ENCODE measurements at places on chromosomes 3 and 15.
A peak's percentile ranks its signal among the peaks of the same experiment; 100 is the strongest.

DNA sequence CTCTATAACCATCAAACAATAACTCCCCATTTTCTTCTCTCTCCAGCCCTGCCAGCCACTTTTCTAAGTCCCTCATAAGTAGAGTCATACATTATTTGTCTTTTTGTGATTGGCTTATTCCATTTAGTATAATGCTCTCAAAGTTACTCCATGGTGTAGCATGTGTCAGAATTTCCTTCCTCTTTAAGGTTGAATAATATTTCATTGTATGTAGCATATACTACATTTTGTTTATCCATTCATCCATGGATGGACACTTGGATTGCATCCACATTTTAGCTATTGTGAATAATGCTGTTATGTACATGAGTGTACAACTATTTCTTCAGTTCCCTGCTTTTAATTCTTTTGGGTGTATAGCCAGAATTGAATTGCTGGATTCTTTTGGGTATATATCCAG lies 138.4 kb downstream of the ATG7 start:
- DNase-seq = no peak

DNA sequence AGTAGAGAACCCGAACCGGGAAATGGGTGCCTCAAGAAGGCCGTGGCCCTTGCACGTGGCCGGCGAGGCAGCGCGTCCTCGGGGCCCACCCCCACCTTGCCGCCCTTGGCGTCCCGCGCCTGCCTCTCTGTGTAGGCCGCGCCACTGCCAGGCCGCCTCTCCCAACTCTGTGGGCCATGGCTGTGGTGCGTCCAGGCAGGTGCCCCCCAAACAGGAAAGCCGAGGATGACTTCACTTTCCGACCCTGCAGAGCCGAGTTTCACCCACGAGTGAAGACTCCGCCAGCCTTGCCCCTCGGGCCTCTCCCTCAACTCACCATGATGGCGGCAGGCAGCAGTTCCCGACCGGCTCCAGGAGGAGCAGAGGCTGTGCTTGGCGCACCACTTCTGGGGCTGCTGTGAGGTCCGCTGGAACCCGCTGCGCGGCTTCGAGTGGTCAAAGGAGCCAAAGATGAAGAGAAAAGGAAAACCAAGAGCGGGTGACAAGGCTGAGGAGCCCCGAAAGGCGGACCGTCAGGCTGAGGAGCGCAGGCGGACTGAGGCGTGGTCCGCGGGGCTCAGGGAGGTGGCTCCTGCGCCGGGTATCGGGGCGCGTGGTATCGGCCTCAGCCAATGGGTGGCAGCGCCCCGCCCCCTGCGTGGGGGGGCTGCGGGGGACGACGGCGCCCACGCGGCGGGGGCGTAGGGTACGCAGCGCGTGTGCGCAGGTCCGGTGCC lies at the start of gene DAZL:
DAZL (minus strand) TSS at position 537 of the 716 bp plus-strand sequence; CDS start at position 319, 218 bp downstream.
- DNase-seq = no peak

DNA sequence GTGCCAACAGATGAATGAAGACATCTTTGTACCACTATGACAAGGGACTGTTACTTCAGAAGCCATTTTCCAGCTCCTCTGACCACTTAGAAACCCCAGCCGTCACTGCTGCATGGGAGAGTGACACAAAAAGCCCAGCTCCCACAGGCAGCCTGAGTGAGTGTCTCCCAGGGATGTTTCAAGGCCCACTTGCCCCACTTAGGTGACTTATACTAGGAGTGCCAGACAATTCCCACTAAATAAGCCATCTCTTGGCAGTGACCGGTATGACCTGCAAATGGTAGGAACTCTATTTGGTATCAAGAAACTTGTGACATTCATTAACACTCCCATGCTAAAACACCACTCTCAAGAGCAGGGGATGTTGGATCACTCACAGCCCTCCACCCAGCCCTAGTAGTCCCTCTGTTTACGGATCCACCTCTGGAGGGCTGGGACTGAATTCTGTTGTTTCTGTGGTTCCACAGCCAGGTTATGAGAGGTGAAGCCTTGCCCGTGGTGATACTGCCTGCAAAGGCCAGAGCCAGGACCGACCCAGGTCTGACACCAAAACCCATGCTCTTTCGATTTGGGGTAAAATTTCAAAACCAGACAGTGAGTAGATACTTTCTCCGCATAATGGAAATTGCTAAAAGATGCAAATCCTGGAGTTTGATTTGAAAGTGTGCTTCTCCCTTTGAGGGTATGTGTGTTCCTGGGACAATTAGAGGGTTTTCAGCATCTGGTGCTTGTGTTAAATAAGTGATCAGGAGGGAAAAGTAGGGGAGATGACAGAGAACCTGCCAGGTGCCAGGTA lies 14.5 kb downstream of the RBP1 start:
- no peak for DNase-seq

DNA sequence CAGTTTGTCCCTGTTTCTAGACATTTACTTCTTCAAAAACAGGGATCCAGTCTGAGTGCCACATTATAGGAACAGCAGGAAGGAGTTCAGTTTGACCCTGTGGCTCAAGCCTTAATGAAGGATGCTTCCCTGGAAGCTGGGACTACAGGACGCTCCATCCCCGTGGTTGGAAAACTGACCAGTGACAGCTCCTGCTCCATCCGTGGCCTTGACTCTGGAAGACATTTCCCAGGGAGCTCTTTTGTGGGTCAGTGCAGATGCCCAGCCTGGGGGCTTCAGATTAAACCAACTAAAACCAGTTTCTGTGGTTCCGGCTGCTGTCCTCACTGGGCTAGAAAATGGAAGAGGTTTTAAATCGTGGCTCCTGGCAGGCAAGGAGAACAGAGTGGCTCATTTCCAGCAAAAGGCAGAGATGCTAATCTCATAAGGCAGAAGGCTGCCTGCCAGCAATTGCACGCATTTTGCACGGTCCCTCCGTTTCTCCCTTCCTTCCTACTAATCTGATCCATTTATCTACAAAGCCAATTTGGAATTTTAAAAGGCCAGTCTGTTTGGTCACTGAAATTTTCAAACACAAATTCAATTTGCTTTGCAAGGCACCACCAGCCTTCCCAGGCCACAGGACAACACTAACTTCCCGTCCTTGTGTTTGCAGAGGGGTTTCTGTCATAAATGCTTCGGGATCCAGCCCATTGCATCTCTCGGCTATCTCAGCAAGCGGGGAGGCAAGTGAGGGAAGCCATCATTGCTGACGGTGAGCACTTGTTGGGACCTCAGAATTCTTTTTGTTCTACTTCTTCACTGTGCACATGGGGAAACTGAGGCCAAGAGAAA lies 6.2 kb upstream of the SSUH2 start:
- no peak for DNase-seq

DNA sequence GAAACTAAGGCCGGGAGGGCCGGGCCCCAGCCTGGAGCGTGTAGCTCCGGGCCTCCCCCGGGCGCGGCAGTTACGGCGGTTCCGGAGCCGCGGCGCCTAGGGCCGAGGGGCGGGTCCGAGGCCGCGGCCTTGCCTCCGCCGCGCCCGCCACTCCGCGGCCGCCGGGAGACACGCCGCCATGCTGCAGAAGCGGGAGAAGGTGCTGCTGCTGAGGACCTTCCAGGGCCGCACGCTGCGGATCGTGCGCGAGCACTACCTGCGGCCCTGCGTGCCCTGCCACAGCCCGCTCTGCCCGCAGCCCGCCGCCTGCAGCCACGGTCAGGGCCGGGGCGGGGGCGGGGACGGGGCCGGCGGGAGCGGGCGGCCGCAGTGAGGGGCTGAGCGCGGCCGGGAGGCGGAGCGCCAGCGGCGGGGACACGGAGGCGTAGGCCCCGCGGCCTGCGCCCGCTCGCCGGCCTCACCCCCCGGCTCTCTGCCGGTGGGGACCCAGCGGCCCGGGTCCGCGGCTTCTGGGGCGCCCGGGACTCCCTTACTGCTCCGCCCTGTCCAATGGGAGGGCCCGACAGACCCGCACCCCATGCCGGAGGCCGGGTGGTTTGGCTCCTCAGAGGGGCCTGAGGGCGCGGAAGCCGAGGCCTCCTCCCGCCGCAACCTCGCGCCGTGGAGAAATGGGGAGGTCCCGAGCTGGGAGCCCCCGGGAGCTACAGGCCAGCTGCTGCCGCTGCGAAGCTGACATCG lies at the start of gene DIS3L:
DIS3L (plus strand) TSS at position 150 of the 738 bp plus-strand sequence; CDS start at position 179, 29 bp downstream.
- DNase-seq = peak; percentile 69

DNA sequence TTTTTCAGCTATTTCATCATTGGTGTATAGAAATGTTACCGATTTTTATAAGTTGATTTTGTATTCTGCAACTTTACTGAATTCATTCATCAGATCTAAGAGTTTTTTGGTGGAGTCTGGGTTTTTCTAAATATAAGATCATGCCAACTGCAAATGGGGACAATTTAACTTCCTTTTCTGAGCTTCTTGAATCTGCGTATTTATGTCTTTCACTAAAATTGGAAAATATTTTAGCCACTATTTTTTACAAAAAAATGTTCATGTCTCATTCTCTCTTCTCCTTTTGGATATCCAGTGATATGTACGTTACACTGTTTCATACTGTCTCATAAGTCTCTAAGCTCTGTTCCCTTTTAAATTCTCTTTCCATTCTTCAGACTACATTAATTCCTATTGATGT lies 123.8 kb downstream of the ISL2 start:
- no peak for DNase-seq

DNA sequence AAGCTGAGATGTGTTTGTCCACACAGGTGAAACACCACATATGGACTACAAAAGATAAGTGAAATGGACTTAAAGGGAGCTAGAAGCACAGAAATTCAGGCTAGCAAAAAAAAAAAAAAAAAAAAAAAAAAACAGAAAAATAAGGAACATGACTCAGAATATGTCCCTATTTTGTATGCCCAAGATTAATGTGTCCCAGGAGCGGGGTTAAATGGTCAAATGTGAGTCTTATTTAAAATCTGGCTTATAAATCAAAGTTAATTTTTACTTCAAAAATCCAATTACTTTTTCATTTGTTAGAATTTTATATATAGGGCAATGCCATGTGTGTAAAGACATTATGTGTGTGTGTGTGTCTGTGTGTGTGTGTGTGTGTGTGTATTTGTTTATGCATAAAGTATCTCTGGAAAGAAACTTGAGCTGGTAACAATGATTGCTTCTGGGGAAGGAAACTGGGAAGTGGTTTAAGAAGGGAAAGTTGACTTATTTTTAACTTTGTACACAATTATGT lies 986.5 kb downstream of the ROBO2 start:
- DNase-seq = no peak

DNA sequence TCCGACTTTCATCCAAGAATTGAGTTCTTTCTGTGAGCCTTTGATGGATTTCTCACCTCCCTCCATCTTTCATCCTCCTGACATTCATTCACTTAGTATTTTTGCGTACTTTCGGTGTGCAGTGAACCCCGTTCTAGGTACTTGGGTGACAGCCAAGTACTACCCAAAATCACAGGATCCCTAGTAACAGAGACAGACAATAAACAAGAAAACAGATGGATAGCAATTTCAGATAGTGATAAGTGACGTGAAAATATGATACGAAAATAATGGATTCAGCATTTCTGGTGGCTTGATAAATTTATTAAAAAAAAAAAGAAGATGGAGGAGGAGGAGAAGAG lies 264 bp upstream of the CMTM6 start:
- no peak for DNase-seq

DNA sequence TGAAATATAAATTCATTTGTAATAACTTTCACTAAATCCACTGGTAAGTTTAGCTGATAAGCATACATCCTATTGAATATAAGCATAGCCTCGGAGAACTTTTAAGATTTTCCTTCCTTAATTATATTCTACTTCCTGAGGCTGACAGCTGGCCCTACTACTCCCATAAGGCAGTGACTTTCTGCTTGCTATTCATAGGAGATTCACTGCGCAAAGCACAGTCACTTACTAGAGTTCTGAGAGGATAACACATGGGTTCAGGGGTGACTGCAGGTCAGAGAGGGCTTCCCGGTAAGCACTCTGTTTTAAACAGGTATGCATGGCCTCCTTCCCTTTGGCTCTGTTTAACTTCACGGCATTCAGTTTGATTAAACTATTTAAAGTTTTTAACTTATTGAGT lies 75.8 kb downstream of the FAIM start:
- no peak for DNase-seq

DNA sequence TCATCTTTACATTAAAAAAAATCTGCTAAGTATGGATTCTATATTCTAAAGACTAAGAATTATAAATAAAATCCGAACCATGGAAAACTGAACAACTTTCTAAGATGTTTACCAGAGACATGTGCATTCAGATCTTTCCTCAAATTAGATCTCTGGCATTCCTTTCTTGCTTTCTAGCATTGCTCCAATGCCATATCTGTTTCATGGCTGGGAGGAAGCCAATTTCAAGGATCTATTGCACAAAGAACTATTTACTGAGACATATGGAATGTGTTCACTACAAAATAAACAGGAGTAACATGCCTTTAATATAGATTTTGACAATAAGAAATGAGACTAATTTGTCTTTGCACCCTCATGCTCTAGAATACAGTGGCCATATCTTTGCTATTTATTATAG lies 45.1 kb upstream of the NANOGP8 start:
- no peak for DNase-seq

DNA sequence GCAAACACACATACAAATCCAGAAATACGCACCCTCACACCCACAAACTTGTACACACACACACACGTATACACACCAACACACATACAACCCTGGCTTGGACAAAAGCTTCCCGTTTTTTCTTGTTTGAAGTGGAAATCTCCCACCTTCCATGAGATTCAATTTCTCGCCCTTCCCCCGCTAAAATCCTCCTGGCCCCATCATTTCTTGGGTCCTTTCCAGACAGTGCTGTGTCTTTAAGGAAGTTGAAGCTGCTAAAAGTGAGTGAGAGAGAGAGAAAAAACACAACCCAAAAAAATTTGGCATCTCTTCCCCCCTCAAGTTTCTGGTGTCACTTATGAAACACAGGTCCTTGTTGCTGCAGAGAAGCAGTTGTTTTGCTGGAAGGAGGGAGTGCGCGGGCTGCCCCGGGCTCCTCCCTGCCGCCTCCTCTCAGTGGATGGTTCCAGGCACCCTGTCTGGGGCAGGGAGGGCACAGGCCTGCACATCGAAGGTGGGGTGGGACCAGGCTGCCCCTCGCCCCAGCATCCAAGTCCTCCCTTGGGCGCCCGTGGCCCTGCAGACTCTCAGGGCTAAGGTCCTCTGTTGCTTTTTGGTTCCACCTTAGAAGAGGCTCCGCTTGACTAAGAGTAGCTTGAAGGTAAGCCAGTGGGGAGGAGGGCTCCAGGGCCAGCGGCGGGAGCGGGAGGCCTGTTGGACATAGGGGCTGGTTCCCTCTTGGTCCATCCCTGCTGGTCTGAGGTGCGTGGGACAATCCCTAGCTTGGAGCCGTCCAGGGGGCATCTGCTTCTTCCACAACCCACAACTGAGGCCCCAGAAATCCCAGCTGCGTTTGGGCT lies at the start of gene ISLR:
ISLR (plus strand) TSS at position 331 of the 839 bp plus-strand sequence. CDS start 1,149 bp downstream, outside the sequence.
- DNase-seq = peak; percentile 47

All from heart right ventricle (tissue), 16 donors.